ENCODE measurements at places on chromosomes 2 and 18.

GRCh38 chr2:191441496-191442214 lies 196.5 kb downstream of the MYO1B start:
- no peak overlapping the region for H3K4me3 ChIP-seq
- no peaks in the 10 kb centered on the region for H3K36me3 ChIP-seq
- 0 out of 2 replicates have a peak, but pooled peaks cover 2% of the 10 kb centered on the region for H3K4me1 ChIP-seq
- peak; percentile 27 for DNase-seq
- H3K27ac ChIP-seq: no peak overlapping the region
- no peaks in the 10 kb centered on the region for H3K27me3 ChIP-seq

DNA sequence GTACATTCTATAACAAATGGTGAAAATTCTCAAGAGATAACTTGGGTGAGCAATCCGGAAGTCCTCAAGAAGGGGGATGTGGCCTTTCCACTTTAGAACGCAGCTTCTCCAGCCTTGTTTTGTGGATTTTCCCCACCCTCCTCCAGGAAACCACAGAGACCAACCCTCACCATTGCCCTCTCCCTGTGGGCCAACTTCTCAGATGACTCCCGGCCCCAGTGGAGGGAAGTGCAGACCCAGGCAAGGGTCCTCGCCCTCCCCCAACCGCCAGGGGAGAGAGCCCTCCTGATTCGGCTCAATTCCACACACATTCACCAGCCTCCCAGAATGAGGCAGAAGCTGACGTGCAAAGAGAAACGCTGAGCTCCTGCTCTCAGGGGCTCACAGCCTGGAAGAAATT lies 277.2 kb downstream of the EIPR1 start:
- no peak for DNase-seq
- H3K27me3 ChIP-seq: no peaks in the 10 kb centered on the region
- H3K27ac ChIP-seq: no peak overlapping the region
- H3K4me3 ChIP-seq: no peak overlapping the region
- no peaks in the 10 kb centered on the region for H3K4me1 ChIP-seq

GRCh38 chr2:100376836-100377235 lies 40.6 kb downstream of the CHST10 start:
- H3K27ac ChIP-seq: no peak overlapping the region
- H3K36me3 ChIP-seq: no peaks in the 10 kb centered on the region
- H3K4me3 ChIP-seq: no peak overlapping the region
- peaks cover 24% of the 10 kb centered on the region for H3K27me3 ChIP-seq
- DNase-seq: no peak
- no peaks in the 10 kb centered on the region for H3K4me1 ChIP-seq

DNA sequence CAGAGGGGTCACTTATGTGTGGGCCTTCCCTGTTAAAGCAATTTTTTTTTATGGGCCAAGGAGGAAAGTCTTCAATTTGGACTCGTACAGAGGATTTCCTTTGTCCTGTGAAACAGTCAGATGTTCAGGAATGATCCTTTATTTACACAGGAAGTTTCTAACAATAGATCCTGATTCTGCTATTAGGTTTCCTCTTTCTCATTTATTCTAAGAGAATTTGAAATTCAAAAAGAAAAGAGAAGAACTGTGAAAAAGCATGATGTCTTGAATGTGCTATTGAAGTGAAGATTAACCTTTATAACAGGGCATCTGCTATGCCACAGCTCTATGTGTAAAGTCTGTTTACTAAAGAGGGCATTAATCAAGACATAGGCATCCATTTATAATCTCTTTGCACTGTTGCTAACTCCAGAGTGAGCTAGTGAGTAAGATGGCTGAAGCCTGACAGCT lies 105.3 kb upstream of the FAM98A start:
- no peak overlapping the region for H3K27ac ChIP-seq
- no peak for DNase-seq
- H3K4me1 ChIP-seq: peaks cover 2% of the 10 kb centered on the region

GRCh38 chr2:48126162-48126561 lies 219.9 kb upstream of the FBXO11 start:
- no peak overlapping the region for H3K4me3 ChIP-seq
- H3K27ac ChIP-seq: no peak overlapping the region
- DNase-seq: peak; percentile 75
- H3K36me3 ChIP-seq: no peaks in the 10 kb centered on the region
- H3K27me3 ChIP-seq: no peaks in the 10 kb centered on the region

GRCh38 chr2:19554520-19554919 lies 196.1 kb upstream of the OSR1 start:
- no peaks in the 10 kb centered on the region for H3K4me1 ChIP-seq
- no peak overlapping the region for H3K4me3 ChIP-seq
- no peak overlapping the region for H3K27ac ChIP-seq
- no peaks in the 10 kb centered on the region for H3K36me3 ChIP-seq

DNA sequence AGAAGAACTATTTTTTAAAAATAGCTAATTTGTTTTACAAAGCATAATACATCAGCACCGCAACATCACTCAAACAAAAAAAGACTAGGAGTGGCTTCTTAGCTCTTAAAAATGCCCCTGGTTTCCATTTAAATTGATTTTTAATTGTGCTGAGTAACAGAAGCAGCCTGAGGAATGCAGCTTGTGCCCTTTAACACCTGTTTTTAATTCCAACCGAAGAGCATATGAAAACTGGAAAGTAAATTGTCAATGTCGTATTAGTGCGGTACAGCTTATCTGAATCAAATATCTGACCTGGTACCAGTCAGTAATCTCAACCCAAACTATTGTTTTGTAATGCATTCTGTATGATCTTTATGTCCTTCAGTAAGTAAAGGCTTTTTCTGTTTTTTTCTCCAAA lies 13.2 kb upstream of the CD302 start:
- no peak overlapping the region for H3K27ac ChIP-seq
- no peak overlapping the region for H3K4me3 ChIP-seq
- H3K4me1 ChIP-seq: no peaks in the 10 kb centered on the region
- no peaks in the 10 kb centered on the region for H3K36me3 ChIP-seq
- DNase-seq: no peak

DNA sequence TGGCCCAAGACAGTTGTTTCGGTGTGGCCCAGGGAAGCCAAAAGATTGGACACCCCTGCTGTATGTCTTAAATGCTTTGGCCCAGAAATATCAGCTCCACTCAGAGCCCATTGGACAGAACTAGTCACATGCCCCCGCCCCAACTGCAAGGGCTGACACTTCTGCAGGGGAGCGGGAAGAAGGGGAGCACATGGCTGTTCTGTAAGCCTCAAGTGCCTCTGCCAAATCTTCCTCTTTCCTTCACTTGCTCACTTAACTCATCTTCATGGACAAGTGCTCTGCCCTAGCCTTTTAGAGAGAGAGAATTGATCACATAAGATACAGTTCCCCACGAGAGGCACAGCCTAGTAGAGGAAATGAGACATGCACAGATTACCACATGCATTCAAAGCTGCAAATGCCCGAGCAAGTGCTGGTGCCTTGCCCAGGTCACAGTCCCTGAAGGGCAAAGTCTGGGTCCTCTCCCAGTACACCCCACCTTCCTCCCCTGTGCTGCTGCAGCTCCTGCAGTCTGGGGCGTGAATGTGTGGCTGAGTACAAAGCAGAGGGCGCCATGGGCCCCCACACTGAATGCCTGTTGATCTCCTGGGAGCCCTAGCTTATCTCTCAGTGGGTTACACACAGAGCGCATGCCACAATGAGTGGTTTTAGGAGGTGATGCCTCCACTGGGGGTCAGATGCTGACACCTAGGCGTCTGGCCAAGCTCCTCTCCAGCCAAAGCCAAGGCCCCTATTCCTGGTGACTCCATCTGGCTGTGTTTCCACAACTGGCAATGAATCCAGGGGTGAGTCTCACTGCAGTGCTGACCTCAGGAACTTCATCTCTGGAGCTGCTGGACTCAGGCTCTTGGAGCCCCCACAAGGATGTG lies 135.3 kb downstream of the CTIF start:
- no peak overlapping the region for H3K4me3 ChIP-seq
- DNase-seq: peak; percentile 49
- no peak overlapping the region for H3K27ac ChIP-seq
- H3K36me3 ChIP-seq: peaks cover 26% of the 10 kb centered on the region

DNA sequence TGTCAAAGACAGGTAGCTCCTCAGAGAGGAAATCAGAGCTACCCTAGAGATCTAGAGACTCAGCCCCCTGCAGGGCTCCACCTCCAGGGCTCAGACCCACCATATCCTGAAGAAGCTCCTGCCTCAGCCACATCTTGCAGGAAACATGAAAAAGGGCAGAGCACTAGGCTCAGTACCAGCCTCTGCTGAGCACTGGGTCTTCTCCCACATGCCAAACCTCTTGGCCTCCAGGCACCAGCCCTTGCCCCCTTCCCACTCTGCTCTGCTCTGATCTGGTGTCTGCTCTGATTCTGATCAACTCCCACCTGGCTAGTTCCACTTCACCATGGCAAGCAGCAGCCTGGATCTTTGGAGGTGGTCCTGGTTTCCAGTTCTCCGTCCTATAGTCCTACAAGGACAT lies 114.3 kb upstream of the SLC66A3 start:
- no peak overlapping the region for H3K27ac ChIP-seq
- H3K27me3 ChIP-seq: peaks cover 19% of the 10 kb centered on the region
- no peaks in the 10 kb centered on the region for H3K36me3 ChIP-seq
- DNase-seq: no peak

GRCh38 chr2:237319887-237320286 lies 94.1 kb downstream of the COL6A3 start:
- DNase-seq: no peak
- H3K4me3 ChIP-seq: no peak overlapping the region
- peaks cover 32% of the 10 kb centered on the region for H3K36me3 ChIP-seq
- no peaks in the 10 kb centered on the region for H3K27me3 ChIP-seq
- peaks cover 24% of the 10 kb centered on the region for H3K4me1 ChIP-seq

- H3K4me1 ChIP-seq: peaks cover 14% of the 10 kb centered on the region
- H3K4me3 ChIP-seq: no peak overlapping the region
- peak; percentile 85 for DNase-seq
- H3K27me3 ChIP-seq: no peaks in the 10 kb centered on the region
Observed at GRCh38 chr2:233764264-233764663, 4.2 kb downstream of the UGT1A1 start.

- H3K4me1 ChIP-seq: no peaks in the 10 kb centered on the region
- H3K27me3 ChIP-seq: no peaks in the 10 kb centered on the region
- no peak for DNase-seq
Observed at GRCh38 chr2:124533226-124533954, 508.3 kb downstream of the CNTNAP5 start.

DNA sequence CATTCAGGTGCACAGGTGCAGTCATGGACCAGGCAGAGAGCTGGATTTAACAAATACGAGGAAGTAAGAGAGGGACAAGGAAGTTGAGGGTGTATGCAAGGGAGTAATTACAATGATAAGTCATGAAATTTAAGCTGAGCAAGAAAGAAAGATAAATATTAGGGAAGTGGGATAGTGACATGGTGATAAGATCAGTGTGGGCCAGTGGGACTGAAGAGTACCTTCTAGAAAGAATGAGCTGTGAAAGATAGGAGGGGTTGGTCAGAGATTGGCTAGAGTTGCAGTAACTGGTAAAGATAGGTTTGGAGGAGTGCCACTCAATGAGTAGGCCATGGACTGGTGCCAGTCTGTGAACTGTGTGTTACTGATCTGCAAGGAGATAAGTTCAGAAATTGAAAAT lies 200.8 kb upstream of the SIX3 start:
- no peaks in the 10 kb centered on the region for H3K4me1 ChIP-seq
- no peak overlapping the region for H3K27ac ChIP-seq
- no peaks in the 10 kb centered on the region for H3K36me3 ChIP-seq
- no peak overlapping the region for H3K4me3 ChIP-seq
